ENCODE measurements at places on chromosomes 7 and 10. TPM values are rescaled to one million over a fixed set of nuclear protein-coding genes. Genes with fewer than 3 reads are reported as not detected.

DNA sequence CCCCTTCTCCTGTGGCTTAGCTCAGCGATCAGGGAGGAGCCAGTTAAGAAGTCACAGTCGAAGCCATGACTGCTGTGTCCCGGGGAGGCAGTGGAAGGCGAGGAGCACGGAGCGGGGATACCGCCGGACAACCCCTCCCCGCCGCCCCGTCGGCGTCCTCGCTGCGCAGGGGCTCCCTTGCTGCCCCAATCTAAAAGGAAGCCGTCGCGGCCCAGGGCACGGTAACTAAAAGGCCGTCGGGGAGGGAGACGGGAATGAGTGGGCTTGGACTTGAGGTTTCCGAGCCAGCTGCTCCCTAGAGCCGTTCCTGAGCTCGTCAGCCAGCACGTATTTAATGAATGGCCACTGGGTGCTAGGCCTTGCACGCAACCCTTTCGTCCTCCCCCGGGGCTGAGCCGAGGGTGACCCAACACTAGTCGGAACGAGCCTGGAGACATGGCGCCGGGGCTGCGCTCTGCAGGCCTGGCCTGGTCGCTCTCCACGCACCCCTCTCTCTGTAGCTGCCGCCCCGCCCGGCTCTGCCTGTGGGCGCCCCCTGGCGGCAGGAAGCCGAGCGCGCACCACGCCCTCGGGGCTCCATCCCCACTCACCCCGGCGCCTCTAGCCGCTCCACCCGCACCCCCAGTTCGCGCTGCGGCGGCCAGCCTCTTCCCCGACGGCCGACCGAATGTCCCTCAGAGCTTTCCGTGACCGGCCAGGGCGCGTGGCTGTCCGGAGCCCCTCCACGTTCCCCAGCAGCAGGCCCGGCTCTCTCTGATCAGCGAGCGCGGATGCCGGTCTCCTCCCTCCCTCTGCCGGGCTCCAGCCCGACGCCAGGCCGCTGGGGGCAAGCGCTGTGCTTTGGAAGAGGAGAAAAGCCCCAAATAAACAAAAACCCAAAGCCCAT lies 29.3 kb upstream of the KCNK18 start:
- peak; percentile 84 for DNase-seq

GRCh38 chr10:110279407-110279986 lies 25.2 kb downstream of the SMNDC1 start:
- peak; percentile 20 for DNase-seq

DNA sequence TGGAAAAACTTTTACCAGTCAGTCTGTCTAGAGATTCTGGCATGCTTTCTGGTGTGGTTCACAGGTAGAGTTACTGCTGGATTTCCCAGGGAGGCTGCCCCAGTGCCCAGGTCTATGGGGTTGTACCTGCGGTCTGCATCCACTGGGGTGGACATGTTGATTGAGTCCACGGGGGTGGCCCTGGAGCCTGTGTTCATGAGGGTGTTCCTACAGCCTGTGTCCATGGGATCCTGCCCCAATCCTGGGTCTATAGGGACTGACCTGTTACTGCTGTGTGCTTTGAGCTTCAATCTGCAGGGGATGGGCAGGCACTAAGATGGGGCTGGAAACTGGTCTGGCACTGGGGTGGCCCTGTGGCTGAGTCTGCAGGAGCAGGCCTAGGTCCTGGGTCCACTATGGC lies 54.5 kb upstream of the PRPS1L1 start:
- DNase-seq = no peak

DNA sequence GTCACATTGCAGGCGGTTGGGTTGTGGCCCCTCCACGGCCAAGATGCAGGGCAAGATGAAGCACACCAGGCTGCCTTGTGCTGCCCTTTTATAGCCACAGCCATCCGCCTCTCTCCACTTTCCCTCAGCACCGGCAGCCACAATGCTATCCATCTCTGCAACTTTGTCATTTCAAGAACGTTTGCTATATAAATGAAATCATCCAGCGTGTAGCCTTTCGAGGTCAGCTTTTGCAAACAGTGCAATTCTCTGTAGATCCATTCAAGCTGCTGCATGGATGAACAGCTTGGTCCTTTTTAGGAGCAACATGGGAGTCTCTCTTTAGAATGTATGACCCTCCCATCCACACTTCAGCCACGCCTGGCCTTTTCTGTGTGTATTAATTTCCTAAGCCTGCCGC lies 6.4 kb upstream of the IL15RA start:
- no peak for DNase-seq

DNA sequence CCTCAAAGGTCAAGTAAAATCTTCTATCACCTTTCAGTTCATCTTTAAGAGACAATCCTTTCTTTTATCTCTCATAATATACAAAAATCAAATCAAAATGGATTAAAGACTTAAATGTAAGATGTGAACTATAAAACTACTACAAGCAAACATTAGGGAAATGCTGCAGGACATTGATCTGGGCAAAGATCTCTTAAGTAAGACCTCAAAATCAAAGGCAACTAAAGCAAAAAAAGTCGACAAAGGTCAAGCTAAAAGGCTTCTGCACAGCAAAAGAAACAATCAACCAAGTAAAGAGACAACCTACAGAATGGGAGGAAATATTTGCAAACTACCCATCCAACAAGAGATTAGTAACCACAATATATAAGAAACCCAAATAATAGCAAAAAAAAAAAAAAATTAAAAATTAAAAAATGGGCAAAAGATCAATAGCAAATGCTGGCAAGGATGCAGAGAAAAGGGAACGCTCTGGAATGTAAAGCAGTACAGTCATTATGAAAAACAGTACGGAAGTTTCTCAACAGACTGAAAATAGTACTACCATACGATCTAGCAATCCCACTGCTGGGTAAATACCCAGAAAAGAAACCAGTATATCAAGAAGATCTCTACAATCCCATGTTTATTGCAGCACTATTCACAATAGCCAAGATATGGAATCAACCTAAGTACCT lies 41.7 kb downstream of the TNPO3 start:
- no peak for DNase-seq

GRCh38 chr10:95845411-95845810 lies 62.4 kb upstream of the CC2D2B start:
- no peak for DNase-seq

DNA sequence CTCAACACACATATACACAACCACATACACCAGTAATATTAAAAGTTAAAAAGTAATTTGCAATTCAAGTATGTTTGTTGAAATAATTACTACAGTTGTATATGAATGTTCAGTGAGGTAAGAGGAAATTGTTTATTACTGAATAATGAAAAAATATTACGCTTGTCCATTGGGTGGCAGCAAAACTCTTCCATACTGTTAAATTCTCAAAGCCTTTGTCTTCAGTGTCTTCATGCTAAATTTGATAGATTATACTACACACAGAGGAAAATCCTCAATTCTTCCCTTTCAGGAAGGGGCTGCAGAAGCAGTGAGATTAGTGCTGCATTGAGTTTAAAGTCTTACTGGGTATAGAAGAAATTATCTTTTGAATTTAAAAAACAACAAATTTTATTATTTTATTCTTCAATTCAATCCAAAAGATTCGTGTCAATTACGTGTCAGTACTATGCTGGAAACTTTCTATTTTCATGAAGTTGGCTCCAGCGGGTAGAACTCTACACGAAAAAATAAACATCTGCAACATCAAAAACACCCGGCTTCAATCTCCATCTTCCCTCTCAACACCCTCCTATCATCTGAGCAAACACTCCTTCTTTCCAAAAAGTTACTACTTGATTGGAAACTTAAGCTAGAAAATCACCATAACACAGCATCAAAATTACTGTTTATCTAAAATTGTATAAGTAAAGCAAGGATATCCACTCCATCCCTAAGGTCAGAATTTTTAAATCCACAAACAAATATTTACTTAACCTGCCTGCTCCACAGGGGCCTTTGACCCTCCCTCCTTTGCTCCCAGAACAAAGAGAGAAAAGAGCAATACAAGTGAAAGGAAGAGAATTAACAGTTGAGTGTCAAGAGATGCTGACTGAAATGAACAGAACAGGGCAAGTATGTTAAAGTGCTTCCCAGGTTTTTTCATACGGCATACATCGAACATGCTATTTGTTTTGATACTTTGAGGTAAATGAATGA lies 37.0 kb upstream of the TES start:
- DNase-seq = no peak

DNA sequence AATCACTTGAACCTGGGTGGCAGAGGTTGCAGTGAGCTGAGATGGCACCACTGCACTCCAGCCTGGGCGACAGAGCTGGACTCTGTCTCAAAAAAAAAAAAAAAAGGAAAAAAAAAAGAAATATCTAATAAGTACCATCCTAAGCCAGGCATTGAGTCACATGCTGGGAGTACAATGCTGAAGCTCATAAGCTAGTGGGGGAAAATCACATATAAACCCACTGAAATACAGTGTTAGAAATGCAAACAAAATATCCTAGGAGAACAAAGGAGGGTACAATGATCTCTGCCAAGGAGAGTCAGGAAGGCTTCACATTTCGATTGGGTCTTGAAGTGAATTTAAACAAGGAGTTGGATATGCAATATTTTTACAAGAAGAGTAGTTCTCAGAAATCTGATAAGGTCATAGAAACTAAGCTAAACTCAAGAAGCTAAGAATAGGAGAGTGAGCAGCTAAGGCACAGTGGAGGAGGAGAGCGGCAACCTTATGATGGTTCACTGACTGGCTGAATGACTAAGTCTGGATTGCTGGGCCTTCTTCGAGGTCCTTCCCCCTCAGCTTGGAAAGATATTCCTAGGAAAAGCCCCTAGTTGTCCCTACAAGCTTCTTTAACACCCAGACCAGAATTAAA lies 115.5 kb downstream of the PHTF2 start:
- DNase-seq = no peak

DNA sequence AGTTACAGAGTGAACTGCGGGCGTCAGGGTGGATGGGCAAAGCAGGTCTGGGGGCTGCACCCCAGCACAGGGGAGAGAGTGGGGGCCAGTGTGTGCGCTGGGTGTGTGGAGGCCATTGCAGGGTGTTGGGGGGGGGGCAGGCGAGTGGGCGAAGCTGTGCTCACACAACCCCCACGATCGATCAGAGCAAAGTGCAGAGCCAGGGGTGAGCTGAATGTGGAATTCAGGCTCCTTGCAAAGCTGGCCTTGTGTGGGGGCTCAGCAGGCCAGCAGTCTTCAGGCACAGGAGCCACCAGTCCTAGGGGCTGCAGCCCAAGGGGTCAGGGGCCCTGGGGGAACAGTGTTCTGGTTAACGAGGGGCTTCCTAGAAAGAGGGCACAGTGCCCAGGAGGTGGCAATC lies 862 bp upstream of the SHH start:
- no peak for DNase-seq

GRCh38 chr10:11638055-11638698 lies 26.7 kb upstream of the USP6NL start:
- DNase-seq = no peak

SYCE1 gene
- not detected for total RNA-seq

DNA sequence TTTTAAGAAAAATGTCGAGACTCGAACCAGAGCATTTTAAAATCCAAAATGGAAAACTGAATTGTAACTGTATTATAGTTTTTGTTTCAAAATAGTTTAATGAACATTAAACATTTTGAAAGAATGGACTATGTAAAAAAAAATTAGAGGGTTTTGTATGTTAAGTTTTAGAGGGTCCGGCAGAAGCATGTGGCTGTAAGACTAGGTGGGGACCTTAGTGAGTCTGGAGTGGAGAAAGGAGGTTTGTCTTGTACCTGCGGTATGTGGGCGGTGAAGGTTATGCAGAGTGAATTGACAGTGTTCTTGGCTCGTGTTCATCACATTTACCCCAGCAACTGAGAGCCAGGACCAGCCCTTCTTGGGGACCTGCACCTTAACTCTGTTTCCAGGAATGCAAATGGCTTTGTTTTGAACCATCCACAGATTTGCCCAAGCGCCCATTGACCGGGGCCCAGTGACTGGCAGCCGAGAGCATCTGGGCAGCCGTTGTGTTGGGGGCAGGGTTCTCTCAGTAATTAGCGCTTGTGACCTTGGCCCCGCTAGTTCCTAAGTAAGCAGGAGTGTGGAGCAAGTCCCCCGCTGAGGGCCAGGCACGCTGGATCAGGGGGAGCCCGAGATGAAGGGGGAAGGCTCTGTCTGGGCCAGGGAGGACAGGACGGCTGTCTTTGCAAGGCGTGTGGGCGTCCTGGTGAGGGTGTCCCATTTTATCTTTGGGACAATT lies 1.4 kb upstream of the KLF6 start:
- DNase-seq = peak; percentile 68

GRCh38 chr7:108296911-108297310 lies 159.3 kb downstream of the NRCAM start:
- DNase-seq = no peak

DNA sequence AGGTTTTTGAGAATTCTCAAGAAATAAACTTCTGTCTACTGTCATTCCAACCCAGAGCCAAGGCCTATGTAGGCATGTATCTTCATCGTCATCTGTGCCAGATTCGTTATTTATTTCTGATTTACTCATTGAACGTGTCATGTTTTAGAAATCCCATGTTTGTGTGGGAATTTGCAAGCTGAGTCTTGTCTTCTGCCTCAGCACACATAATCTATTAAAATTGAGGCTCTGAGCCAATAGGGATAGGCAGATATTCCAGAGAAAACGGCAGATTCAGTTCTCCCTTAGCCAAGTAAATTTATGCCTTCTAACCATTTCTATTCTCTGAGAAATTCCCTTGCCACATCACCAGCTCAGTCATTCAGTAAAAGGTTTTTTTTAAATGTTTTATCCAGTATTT lies 444.6 kb downstream of the REEP3 start:
- DNase-seq = no peak

DNA sequence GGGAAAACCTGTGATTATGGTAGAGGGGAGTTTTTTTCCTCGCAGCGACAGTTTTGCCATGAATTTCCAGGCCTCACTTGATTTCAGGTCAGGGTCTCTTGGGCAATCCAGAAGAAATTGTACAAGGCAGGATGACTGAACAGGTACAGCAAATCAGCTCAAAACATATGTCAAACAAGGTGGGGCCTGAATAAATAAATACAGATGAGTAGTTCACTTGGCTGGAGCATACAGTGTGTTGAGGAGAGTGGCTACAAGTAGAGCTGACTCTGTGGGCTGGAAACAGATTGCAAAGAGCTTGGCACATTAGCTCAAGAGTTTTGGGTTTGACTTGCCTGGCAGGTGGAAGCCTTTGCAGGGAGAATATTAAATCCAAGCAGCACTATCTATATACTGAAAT lies 15.0 kb downstream of the GIMAP8 start:
- DNase-seq = no peak

MKX gene
- 1.2 TPM for total RNA-seq

GRCh38 chr10:131930150-131930549 lies 29.3 kb downstream of the PPP2R2D start:
- no peak for DNase-seq

- no peak for DNase-seq
These were observed 61.4 kb downstream of the BICC1 start for GRCh38 chr10:58574058-58574457.

GRCh38 chr7:133846203-133846945 lies 280.8 kb upstream of the LRGUK start:
- no peak for DNase-seq

SCIN gene
- total RNA-seq = 1.2 TPM

- DNase-seq = no peak
These were observed 26.9 kb upstream of the VWA2 start for GRCh38 chr10:114212153-114212552.

PAPSS2 gene
- total RNA-seq = 22.1 TPM

DNA sequence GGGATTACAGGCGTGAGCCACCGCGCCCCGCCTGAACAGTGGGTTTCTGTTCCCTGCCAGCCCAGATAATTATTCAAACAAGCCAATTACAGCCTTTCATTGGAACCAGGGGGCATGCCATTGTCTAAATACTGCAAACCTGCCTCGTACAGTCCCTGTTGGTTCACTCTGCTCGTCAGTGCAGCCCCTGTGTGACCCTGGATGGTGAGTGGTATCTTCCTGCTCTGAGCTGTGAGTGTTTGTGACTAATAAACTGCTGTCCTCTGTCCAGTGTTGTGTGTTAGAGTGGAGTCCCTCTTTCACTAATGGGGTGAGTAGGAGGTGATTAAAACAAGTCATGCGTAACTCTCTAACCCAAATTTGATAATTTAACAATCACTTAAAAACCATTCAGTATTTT lies 176.5 kb upstream of the FAM3C start:
- DNase-seq = no peak

ANKRD2 gene
- total RNA-seq = not detected

All from WTC11 (cell line).